Activated naive CD4-positive, alpha-beta T cell treated with anti-CD3 and anti-CD28 coated beads, Interleukin-2, amount 50 U/mL, for 72 hours (primary cell): ENCODE measurements at places on chromosomes 12 and 14. TPM values are rescaled to one million over a fixed set of nuclear protein-coding genes. Genes with fewer than 3 reads are reported as not detected.

The NKX2-1 gene
- total RNA-seq, result not detected

GRCh38 chr12:94123127-94123526 is 25.2 kb upstream of the PLXNC1 start:
- DNase-seq, result no peak

The AQP2 gene
- total RNA-seq, result not detected

GRCh38 chr14:35855876-35856481 is 29.8 kb downstream of the BRMS1L start:
- no peak for DNase-seq

GRCh38 chr12:11863988-11864387 is 206.8 kb upstream of the BCL2L14 start:
- no peak for DNase-seq

DNA sequence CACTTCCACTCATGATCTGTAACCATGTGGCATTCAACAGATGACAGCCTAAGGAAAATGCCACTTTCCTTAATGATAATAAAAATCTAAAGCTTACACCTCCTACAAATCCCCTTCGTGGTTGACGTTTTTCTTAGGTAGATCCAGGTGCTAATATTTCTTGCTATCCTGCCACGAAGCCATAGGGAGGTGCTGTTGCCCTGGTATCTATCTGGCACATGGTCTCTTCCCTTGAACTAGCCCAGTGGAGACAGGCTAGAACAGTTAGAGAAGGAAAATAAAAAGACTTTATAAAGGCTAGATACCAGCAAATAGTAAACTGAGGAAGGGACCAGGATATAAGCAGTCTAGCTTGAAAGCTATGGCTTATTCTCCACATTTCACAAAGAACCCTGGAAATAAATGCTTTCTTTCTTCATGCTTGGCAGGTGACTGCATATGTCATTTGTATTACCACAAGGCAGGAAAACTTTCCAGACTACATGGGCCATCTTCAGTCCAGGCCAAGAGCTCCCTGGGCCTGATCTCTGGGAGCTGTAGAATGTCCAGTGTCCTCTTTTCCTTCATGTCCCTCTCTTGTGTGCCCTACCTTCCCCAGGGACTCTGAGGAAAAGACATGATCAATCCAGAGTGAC is 15.3 kb downstream of the SPIC start:
- DNase-seq, result no peak

- no peak for DNase-seq
Measured at GRCh38 chr14:96176275-96176674, 28.4 kb upstream of the BDKRB2 start.

- DNase-seq, result no peak
Measured at GRCh38 chr14:89163031-89163636, 253.9 kb downstream of the FOXN3 start.

The BAG5 gene
- total RNA-seq, result 15.6 TPM

DNA sequence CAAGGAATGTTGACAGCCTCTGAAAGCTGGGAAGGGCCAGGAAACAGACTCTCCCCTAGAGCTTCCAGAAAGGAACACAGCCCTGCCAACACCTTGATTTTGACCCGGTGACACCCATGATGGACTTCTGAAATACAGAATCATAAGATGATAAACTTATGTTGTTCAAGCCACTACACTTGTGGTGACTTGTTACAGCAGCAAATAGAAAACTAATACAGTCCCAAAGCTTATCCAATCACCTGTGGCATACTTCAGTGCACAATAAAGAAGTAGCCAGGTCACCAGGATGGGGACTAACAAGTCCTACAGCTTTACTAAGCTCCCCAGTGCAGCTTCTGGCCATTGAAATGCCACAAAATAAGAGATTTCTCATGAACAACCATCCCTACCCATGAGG is 5.4 kb downstream of the STON2 start:
- DNase-seq, result no peak

The CCDC198 gene
- total RNA-seq, result not detected

The CYP27B1 gene
- total RNA-seq, result 7.6 TPM

GRCh38 chr12:114220311-114220710 is 185.6 kb downstream of the TBX5 start:
- DNase-seq, result no peak

- DNase-seq, result no peak
Measured at GRCh38 chr12:119479121-119479561, 114.4 kb upstream of the TMEM233 start.

The PHLDA1 gene
- 15.1 TPM for total RNA-seq

DNA sequence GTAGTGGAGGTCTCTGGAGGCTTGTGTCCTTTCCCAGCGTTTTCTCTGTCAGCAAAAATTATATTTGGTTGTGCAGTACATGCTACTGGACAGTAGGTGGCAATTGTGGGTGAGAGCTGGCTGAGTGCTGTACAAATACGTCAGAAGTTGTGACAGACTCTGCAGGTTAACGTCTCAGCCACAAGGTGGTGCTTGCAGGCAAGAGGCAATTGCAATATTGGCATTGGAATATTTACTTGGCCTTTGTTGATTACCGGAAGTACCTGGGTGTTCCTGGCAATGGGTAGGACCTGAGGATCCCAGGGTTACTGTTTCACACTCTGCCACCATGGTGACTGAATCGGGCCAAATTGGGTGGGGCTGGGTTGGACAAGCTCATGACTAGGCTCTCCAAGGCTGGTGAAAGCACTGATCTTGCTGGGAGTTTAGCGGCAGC is 333.9 kb upstream of the LMO3 start:
- no peak for DNase-seq

- DNase-seq, result no peak
Measured at GRCh38 chr12:94815958-94816357, 165.6 kb upstream of the TMCC3 start.

DNA sequence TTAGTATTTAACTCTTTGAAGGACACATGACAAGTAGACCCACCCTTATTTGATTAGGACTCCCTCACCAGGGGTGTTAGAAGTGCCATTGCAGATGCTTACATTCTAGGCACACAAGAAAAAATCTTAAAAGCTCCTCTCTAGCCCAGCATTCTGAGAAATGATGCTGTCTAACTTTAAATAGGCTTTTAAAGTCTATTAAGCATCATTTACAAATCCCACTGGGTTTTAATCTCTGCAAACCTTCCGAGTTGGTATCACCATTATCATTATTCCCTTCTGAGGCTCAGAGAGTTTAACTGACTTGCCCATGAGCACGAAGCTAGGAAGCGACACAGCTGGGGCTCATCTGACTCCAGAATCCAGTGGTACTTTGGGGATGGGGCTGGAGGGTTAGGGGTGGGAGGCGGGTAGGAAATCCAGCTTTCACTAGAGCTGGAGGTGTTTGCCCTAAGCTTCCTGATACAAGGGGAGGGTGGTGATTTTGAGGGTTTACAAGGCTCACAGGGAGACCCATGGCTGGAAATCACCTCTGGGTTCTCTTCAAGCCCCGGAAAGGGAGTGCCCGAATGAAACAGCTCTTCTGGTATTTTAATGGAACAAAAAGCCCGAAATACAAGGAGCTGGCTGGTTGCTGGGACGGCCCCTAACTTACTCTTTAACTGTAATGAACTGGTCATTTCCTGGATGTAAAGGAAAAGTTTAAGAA is 109.2 kb upstream of the FUT8 start:
- DNase-seq, result no peak

DNA sequence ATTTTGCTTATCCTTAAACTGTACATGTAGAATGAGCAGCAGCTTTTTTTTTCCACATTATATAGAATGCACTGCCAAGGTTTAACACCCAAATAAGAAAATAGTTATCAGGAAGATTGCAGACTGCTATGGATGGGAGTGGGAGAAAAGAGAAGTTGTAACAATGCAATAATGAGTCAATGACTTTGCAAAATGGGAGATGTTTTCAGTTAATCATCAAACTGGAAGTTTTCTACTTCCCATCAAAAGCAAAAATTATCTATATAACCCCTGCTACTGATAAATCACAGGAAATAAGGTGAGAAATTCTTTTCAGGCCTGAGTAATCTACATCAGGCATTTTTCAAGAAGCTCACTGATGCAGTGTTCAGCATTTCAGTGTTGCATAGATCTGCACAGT is 309.1 kb downstream of the GXYLT1 start:
- no peak for DNase-seq

The GALNT9 gene
- total RNA-seq, result 0.41 TPM

The CD163L1 gene
- not detected for total RNA-seq

- no peak for DNase-seq
Measured at GRCh38 chr12:92029136-92029535, 116.5 kb downstream of the BTG1 start.

- DNase-seq, result no peak
Measured at GRCh38 chr14:59583755-59584154, 7.1 kb upstream of the CCDC175 start.

DNA sequence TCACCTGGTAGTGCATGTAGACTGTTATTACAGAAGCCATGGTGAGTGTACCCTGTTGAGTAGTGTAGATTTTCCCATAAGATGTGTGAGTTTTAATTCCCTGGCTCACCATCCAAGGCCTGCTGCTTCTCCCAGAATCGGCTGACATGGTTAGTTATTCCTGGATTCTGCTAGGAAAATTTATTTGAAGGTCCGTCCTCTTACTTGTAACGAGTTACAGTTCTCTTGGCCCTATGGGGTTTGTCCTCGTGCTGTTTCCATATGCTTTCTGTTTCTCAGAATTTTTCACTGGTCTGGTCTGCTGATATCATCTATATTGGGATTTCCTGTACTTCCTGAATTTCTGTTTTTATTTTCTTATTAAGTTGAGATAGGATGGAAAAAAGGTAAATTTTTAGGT is 423.3 kb upstream of the RGS6 start:
- no peak for DNase-seq

The AP1G2 gene
- total RNA-seq, result 193 TPM

GRCh38 chr12:3809357-3810015 is 56.6 kb upstream of the CRACR2A start:
- DNase-seq, result no peak

DNA sequence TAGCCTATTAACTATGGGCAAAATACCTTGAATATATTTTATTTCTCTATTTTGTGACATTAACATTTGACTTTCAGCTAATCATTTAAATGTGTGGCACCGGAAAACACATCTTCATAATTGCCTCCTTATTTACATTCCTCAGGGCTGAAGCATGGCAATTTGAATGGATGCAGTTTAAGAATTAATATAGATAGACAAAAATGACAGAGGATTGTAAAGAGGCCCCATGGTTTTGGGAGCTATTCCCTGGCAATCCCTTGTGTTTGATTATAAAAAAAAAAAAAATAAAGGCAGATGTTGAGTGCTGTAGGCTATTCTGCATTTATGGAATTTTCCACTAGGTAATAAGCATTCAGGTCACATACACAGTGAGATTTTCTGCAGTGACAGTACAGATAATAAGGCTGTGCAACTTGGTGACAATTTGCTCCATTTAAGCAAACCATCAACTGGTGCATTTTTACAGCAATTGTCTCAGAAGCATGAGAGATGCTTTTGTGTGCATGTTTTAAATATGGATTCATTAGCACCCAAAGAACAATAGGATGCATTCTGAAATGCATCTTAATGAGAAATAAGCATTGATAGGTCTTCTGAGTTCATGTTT is 123.2 kb upstream of the SLC38A4 start:
- no peak for DNase-seq

GRCh38 chr12:30450872-30451271 is 244.8 kb downstream of the IPO8 start:
- no peak for DNase-seq

DNA sequence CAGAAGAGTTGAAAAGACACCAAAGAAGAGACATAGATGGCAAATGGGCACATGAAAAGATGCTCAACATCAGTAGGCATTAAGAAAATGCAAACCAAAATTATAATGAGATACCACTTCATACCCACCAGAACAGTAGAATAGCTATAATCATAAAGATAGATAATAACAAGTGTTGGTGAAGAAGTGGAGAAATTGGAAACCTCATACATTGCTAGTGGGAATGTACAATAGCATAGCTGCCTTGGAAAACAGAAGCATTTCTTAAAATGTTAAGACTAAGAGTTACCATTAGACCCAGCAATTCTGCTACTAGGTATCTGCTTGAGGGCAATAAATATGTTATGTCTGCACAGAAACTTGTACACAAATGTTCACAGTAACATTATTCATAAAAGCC is 78.8 kb downstream of the ACADS start:
- DNase-seq, result no peak

The ACOT6 gene
- not detected for total RNA-seq

DNA sequence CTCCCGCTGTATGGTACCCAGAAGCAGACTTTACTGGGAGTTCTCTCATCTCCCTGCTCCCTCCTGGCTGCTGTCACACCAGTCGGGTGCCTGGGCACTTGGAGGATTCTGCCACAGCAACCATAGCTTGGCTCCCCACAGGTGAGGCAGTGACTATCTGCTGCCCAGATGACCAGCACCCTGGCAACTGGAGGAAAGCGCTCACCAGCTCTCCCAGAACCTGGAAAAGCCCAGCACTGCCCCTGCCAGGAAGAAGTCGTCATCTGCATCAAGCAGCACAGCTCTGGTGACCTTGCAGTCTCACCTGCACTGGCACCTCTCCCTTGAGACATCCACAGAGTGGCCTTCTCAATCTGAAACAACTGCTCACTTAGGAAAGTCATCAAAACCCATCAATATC is 31.9 kb upstream of the TC2N start:
- no peak for DNase-seq

The TEP1 gene
- total RNA-seq, result 69.8 TPM
